ENCODE measurements at places on chromosomes 1 and 21.

DNA sequence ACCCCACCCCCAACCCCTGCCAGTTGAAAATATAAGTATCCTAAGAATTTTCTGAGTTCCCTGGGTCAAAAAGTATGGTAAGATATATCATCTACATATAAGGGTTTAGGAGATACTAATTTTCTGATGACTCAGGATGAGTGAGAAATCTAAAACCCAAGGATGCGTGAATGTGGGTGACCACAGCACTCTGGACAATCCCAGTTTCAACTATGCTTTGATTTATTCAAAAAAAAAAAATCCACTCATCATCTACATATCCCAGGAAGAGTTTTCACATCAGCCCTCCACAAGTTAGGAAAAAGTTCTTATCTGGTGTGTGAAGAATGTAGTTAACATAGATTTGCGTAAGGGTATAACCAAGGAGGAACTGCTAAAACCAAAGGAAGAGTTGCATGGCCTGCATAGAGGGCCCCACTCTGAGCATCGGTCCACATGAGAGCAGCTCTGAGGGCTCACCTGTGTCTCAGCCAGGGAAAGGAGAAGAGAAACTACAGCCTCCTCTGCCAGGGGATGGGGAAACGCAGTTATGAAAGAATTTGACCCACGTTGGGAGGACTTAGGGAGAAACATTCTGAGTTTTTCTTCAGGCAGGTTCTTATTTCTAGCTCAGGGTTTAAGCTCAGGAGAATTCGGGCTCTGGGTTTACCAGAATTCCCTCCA lies 18.8 kb downstream of the LAMB3 start:
- no peak for DNase-seq

DNA sequence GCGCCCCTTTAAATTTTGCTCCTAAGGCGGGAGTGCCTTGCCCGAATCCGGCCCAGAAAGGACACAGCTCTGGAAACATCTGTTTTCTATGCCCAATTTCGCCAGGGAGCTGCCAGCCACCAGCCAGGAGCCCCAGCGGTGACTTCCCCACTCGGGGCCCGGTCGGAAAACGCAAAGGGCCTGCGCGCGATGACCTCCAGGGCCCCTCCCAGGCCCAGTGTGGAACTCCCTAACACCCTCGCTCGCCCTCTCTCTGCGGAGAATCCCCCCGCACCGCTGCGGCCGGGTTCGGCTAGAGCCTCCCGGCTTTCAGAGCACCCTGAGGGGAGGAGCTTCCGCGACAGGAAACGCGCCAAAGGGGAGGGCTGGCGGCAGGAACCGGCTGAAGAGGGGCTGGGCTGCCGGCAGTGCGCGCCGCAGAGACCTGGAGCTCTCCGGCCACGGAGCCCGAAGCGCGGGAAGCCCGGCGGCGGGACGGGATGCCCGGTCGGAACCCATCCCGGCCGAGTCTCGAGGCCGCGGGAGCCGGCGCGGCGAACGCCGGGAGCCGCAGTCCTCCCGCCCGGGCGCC lies 505 bp downstream of the CLSPN start:
- peak; percentile 71 for DNase-seq

DNA sequence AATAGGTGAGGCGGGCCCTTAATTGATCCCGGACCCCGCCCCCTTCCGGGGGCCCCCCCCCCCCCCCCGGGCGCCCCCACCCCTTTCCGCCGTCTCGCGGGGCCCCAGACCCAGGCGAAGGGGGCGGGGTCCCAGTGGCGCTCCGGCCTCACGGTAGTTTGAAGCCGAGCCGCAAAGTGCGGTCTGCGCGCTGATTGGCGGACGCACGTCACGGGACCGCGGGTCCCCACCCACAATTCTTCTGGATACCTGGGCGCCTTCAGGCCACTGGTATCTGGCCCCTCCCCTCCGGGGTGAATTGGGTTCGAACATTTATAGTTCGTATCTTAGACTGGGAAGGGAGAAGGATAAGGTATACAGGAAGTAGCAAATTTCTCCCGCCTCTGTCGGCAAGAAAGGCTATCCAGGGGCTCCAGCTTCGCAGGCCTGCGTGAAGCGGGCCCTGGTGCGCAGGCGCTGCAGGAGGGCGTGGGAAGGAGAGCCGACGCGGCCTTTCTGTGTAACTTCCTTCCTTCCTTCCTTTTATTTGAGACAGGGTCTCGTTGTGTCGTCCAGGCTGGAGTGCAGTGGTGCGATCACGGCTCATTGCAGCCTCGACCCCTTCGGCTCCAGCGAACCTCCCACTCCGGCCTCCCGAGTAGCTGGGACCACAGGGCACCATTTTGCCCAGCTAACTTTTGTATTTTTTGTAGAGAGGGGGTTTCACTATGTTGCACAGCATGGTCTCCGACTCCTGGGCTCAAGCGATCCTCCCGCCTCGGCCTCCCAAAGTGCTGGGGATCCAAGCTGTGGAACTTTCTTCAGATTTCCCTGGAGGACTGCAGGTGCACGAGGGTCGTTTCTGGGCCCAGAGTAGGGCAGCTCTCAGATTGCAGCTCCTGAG lies 564 bp upstream of the HMGN1 start:
- peak; percentile 94 for DNase-seq

- DNase-seq = no peak
Measured at GRCh38 chr1:57492586-57493226, 68.8 kb upstream of the DAB1 start.

GRCh38 chr1:226722240-226722900 lies 16.7 kb downstream of the ITPKB start:
- no peak for DNase-seq

Measured in uterus (tissue), 4 donors.